ENCODE measurements at places on chromosomes 12 and 14.

DNA sequence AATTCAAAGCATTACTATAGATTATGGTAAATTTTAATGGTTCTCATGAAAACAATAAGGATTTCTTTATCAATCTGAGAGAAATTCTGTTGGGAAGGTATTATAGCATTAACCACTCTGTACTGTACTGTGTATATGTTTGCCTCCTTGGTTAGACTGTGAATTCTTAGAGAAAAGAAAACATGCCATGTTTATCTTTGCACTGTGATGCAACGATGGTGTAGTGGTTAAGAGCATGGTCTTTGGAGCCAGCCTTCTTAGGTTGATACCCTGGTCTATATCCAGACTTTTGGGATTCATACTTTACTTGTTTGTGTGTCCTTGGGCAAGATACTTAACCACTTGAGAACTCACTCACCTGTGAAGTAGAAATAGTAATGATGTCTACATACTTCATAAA lies 32.2 kb upstream of the NUBPL start:
- no peak for DNase-seq

DNA sequence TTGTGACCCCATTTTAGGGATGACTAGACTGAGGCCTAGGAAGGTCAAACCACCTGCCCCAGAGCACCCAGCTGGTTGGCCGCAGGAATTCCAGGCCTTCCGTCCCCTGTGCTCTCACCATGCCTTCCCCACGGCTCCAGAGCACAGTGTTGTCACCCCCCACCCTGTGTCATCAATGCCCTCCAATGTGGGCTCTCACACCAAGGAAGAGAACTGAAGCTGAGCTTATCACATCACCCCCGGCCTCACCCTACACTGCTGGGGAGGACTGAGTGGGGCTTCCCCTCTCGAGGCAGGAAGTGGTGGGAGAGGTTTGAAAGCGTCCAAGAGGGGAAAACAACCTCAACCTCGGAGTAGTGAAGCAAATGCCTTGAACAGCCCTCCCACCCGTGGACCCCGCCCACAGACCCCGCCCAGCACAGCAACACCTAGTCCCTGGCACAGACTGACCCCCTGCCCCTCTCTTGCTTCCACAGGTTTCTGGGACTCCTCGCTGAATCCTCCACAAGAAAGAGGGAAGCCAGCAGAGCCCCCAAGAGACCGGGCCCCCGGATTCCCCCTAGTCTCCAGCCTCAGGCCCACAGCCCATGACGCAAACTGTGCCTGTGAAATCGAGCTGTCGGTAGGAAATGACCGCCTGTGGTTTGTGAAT lies 97.2 kb downstream of the LGMN start:
- no peak for DNase-seq

DNA sequence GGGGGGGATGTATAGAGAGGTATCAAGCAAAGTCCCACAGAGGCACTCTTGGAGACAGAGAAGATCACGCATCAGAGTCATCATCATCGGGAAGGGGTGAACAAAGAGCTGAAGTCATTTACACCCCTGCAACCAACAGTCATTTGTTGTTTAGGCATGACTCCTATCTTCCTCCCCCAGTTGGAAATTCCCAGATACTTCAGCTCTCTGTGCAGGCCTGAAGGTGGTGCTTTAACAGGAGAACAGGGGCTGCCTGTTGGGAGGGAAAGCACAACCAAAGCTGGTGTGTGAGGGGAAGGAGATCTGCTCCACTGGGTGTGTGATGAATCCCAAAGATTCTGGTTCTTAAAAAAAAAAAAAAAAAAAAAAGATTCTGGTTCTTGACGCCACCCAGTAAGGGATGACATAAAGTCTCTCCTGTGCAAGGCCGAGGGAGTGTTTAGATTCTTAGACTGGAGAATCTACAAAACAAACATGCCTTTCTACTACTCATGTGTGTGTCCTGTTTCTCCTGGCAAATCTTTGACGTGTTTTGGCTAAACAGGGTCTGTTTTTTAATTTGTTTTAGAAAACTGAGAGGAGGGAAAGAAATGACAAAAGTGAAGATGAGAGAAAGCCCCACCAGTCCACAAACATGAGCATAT lies 121.0 kb upstream of the ARHGAP5 start:
- no peak for DNase-seq

DNA sequence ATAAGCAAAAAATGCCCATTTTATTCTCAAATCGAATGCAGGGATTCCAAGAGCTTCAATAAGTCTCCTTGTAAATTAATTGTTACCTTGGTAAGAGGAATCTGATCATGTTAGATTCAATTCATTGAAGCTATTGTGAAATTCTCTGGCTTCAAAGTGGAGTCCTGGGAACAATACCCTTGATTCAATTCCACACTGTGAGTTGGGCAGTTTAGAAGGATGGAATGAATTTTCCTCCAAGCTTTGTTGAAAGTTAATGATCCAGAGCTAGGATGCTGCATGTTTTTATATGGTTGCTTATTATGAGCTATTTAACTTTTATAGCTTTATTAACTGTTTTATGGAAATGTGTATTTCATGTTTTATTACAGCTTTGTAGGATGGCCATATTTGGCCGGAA lies 89.9 kb upstream of the IGF1 start:
- DNase-seq, result no peak

GRCh38 chr12:109770861-109771670 lies 57.4 kb downstream of the FAM222A start:
- DNase-seq, result no peak

- DNase-seq, result no peak
Measured at GRCh38 chr14:58693048-58693447, 55.3 kb downstream of the DACT1 start.

DNA sequence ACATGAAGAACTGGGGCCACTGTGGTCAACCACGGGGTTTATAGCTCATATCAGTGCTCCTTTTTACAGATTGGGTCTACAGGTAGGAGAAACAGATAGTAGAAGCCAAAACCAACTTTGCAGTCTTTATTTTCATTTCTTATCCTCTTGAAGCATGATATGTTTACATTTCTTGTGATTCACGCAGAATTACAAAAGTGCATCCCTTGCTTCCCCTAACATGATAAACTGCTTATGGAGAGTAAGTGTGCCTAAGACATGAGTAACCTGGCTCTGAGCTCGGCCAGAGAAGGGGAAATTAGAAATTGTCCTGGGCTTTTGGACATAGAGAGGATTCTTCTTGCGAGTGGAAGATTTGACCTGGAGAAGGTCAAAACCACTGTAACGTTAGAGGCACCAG lies 18.4 kb downstream of the PWP1 start:
- DNase-seq, result no peak

- no peak for DNase-seq
Measured at GRCh38 chr12:54196396-54196795, 7.6 kb upstream of the SMUG1 start.

GRCh38 chr14:74859757-74860552 lies 16.0 kb downstream of the PROX2 start:
- DNase-seq, result no peak

GRCh38 chr14:61281948-61282275 lies 774 bp upstream of the TMEM30B start:
- no peak for DNase-seq

DNA sequence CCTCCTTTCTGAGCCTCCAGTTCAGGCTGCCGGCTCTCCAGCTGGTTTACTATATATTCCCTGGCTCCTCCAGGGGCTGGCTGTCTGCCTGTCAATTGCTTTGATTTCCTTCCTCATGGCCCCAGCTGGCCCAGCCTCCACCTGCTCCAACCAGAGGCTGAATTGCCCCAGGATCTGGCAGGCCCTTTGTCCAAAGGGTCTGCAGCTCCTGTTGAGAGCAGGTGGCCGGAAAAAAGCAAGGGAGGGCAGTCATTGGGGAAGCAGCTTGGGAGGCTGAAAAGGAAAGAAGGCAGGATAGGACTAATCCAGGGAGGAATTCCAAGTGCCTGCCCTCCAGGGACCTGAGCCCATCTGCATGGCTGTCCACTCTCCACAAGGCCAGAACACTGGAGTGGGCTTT lies 25.3 kb downstream of the PAH start:
- no peak for DNase-seq

DNA sequence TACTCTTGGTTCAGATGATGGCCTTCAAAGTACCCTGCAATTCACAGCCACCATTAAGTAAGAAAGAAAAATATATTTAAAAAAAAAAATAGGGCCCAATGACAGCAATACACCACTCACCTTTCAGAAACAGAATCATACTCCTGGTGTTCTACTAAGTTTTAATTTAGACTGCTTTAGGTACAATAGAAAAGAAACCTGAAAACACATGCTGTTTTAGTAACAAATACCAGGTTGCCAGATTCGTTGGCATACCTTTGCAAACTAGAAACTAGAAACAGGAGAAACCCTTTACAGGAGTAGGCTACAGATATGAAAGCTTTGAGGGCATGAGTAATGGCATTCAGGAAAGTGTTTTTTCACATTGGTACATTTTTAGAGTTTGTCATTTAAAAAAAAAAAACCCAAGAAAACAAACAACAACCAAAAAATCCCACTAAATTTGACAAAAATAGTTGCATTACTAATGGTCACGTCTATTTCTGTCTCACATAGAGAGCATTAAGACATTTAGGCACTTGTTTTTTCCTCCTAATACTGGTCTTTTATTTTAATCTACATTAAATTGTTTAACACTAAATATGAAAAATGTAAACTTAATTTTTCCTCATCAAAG lies 4.0 kb downstream of the SIX1 start:
- DNase-seq, result peak; percentile 80

- DNase-seq, result no peak
Measured at GRCh38 chr12:102462795-102463465, 17.4 kb downstream of the IGF1 start.

GRCh38 chr12:40331886-40332285 lies 107.1 kb downstream of the LRRK2 start:
- DNase-seq, result no peak

DNA sequence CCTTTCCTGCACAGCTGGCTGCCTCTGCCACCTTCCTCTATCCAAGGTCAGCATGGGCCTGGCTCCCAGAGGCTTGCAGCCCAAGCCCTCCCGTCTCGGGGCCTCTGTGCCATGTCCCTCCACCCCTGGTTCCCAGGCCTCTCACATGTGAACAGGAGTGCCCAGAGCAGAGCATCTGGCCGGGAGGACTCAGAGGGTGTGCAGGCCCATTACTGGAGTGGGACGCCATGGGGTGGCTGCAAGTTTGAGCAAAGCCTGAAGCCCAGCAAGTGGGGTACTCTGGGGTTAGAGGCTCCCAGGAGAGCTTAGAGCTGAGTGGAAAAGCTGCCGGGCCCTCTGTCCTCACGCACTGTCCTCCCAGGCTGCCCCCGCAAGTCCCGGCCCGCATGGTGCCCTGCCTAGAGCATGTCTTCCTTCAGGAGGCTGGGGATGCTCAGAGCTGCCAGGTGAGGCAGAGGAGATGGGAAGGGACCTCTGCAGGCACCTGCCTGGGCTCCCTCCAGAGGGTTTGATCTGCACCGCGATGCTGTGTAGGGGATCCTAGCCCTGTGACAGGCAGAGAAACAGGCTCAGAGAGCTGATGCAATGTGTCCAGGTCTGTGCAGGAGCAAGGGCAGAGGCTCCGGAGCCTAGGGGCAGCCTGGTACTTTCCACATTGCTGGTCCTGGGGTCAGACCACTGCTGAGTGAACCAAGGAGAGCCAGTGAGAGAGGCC lies 39.8 kb downstream of the DIO3 start:
- no peak for DNase-seq

- no peak for DNase-seq
Measured at GRCh38 chr14:32202491-32202997, 525 bp downstream of the RNU6-8 start.

DNA sequence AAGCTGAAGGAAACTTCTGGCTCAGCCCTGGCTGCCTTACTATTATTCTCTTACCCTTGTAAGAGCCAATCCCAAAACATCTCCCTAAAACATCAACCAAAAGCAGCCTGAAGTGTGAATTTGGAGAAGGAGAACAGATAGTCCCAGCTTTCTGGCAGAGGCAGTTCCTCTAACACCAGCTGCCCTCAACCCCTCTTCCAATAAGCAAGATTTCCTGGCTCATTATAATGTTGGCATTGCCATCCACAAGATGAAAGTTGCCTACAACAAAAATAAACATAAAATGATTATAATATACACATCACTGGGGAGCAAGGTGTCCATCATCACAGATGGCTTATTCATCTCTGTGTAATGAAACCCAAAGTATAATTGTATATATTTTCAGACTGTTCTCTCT lies 352.5 kb upstream of the CCDC196 start:
- no peak for DNase-seq

DNA sequence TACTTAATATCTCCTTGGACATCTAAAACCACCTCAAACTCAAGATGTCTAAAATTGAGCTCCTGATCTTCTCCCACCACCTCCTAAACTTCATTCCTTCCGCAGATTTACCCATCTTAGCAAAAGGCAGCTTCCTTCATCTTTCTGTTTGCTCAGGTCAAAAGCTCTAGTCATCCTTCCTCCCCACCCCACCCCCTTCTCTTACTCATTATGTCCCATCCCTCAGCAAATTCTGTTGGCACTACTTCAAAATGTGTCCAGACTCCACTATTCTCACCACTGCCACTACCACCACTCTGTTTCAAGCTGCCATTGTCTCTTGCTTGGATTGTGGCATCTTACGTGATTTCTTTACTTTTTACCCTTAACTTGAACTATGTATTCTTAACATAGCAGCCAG lies 59.2 kb upstream of the ZDHHC17 start:
- DNase-seq, result no peak

GRCh38 chr12:12561371-12562015 lies 1.2 kb downstream of the DUSP16 start:
- peak; percentile 56 for DNase-seq

DNA sequence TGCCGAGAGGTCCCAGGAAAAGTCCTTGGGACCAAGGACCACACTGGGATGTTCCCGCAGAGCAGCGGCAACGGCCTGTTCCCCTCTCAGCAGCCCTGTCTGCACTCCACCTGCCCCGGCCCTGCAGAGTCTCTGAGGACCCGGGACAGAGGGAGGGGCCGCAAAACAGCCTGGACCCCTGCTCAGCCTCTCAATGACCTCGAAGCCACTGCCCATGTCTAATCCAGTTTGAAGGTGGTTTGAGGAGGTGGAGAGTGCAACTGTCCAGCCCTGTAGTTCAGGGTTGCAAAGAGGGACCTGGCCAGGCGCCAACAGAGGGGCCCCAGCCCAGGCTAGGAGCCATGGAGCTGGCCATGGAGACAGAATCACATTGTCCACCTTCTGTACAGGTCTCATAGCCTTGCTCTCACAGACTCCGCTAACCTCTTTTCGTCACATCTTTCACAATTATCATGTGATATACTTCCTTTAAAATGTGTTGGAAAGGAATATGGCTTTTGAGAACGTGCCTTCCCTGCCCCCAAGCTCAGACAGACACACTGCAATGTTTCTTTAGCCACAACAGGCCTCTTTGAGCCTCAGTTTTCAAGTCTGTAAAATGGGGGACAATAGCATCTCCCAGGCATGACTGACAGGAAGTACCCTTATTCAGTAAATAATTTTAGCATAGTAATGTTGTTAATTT lies 49.3 kb downstream of the ACTN1 start:
- DNase-seq, result no peak

DNA sequence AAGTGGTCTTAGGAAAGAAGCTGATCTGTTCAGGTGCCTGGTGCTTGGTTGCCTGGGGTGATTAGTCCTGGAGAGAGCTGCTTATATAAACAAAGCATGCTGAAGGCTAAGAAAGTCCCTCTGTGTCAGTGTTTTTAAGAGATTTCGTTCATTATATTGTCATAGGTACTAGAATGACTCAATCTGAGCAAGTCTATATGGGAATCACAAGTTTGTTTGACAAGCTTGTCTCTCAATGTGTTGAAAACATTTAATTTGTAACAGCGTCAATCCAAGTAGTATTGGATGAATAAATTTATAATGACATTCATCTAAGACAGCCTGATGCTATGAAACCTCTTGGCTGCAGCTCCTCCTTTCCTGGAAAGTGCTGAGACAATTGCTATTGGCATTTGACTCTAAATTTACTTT lies 256.3 kb downstream of the TMTC2 start:
- DNase-seq, result no peak

- no peak for DNase-seq
Measured at GRCh38 chr12:49910331-49911212, 6.9 kb upstream of the FAIM2 start.
